Activated CD8-positive, alpha-beta T cell treated with anti-CD3 and anti-CD28 coated beads for 36 hours (primary cell): ENCODE measurements at places on chromosomes 2 and 18. TPM values are rescaled to one million over a fixed set of nuclear protein-coding genes. Genes with fewer than 3 reads are reported as not detected.
A peak's percentile ranks its signal among the peaks of the same experiment; 100 is the strongest.

The EMILIN1 gene
- 0.63 TPM for total RNA-seq

DNA sequence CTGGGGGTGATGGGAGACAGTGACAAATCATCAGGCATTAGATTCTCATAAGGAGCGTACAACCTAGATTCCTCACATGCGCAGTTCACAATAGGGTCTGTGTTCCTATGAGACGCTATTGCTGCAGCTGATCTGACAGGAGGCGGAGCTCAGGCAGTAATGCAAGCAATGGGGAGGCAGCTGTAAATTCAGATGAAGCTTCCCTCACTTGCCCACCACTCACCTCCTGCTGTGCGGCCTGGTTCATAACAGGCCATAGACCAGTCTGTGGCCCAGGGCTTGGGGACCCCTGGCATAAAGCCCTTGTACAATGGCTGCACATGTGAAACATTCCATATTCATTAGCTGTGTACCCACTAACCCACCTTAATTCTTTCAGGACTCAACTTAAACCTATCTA, 18.0 kb downstream of the NMUR1 start:
- H3K27ac ChIP-seq: no peak overlapping the region
- peak overlapping the region; percentile 12 for H3K4me3 ChIP-seq
- no peak for DNase-seq
- H3K27me3 ChIP-seq: no peaks in the 10 kb centered on the region
- peaks cover 17% of the 10 kb centered on the region for H3K4me1 ChIP-seq

DNA sequence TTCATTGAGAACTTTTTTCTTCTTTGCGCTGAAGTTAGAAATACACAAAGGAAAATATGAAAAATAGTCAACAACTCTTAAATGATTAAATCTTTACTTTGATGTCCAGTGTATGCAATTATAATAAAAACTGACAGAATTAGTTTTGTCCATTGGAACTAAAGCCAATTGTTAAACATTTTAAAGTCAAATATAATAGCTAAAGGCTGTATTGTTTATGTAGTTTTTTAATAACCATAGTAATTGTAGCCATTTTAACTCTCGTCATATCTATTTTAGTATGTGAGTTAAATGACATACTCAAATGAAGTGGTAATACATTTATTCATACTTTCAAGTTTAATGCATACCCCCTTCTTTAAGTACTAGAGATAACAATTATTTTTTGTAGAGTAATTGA, 4.7 kb upstream of the COBLL1 start:
- H3K27ac ChIP-seq: no peak overlapping the region
- H3K27me3 ChIP-seq: peaks cover 18% of the 10 kb centered on the region
- no peaks in the 10 kb centered on the region for H3K4me1 ChIP-seq
- DNase-seq: no peak

GRCh38 chr18:48797841-48798255, 152.9 kb downstream of the SMAD7 start:
- peaks cover 43% of the 10 kb centered on the region for H3K4me1 ChIP-seq
- no peak overlapping the region for H3K4me3 ChIP-seq
- H3K27ac ChIP-seq: no peak overlapping the region
- H3K36me3 ChIP-seq: no peaks in the 10 kb centered on the region

DNA sequence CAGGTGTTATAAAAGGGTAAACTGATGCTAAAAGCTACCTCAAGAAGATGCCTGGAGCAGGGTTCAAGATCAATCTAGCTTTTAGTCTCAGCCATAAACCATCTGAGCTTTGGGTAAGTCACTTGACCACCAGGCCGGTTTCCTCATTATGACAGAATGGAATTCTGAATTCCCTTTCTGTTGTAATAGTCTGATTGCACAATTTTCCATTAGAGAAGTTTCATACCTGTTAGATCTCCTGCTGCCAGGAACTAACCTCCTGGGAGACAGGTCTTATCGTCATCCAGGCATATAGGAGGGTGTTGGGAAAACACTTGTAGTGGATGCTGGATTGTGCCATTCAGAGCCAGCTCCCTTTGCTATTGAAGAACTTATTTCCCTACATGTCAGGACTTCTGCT, 272.5 kb downstream of the TDRD15 start:
- no peaks in the 10 kb centered on the region for H3K4me1 ChIP-seq
- H3K27ac ChIP-seq: no peak overlapping the region
- no peak overlapping the region for H3K4me3 ChIP-seq
- no peaks in the 10 kb centered on the region for H3K27me3 ChIP-seq
- no peak for DNase-seq
- H3K36me3 ChIP-seq: no peaks in the 10 kb centered on the region

The VIT gene
- total RNA-seq: not detected

DNA sequence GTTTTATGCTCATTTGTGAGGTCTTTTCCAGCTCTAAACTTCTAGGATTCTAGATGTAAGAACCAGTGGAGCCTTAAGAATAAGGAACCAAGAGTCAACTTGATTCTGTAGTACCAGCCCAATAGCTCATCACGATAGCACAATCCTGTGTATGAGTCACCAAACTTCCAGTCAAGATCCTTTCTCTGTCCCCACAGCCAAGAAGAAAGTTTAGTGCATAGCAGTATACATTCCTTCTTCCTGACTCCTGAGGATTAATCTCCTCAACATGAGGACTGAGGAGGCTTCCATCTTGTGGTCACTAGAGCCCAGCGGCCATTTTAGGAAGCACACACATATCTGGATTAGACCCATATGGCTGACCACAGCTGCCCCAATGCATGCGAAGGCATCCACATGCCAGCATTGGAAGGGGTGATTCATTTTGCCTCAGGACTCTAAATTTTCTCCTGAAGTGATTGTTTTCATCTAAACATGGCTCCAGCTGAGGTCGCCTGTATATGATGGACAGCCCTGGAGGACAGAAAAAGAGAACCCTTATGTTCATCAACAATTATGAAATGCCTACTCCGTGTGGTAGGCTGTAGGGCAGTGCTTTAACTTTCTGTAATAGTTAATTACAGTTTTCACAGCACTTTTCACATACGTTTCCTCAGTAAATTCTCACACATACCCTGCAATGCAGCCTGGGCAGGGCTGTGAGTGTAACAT, 53.5 kb downstream of the RASGRP3 start:
- no peak overlapping the region for H3K27ac ChIP-seq
- no peak for DNase-seq
- no peaks in the 10 kb centered on the region for H3K36me3 ChIP-seq
- peaks cover 10% of the 10 kb centered on the region for H3K4me1 ChIP-seq

- peaks cover 16% of the 10 kb centered on the region for H3K36me3 ChIP-seq
- H3K4me3 ChIP-seq: no peak overlapping the region
- no peak for DNase-seq
- H3K4me1 ChIP-seq: peaks cover 8% of the 10 kb centered on the region
Measured at GRCh38 chr2:168029071-168029470, 218.3 kb downstream of the STK39 start.

DNA sequence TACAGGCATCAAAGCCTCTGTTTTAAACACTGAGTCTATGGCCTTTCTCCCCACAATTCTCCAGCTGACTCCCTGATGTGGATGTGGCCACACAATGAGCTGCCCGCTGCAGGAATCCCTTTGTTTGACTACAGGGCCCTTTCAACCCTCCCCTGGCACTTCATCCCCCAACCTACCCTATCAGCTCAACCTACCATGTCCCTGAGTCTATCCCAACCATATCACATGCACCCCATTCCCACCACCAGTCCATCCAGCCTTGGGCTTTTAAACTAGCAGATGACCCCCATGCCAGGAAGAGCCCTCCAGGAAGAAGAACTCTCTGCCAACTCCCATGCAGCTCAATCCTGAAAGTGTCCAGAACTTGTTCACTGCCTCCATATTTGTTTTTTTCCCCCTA, 46.9 kb upstream of the TEX51 start:
- H3K4me1 ChIP-seq: no peaks in the 10 kb centered on the region
- no peaks in the 10 kb centered on the region for H3K36me3 ChIP-seq
- no peak for DNase-seq
- H3K27ac ChIP-seq: no peak overlapping the region
- peaks cover 2% of the 10 kb centered on the region for H3K27me3 ChIP-seq

- H3K36me3 ChIP-seq: no peaks in the 10 kb centered on the region
- H3K27ac ChIP-seq: no peak overlapping the region
- H3K27me3 ChIP-seq: no peaks in the 10 kb centered on the region
- H3K4me3 ChIP-seq: no peak overlapping the region
- DNase-seq: no peak
Measured at GRCh38 chr18:73690222-73690621, 457.4 kb downstream of the FBXO15 start.

The RAB17 gene
- total RNA-seq: 0.69 TPM

- no peak overlapping the region for H3K4me3 ChIP-seq
- no peak for DNase-seq
- H3K27me3 ChIP-seq: no peaks in the 10 kb centered on the region
- no peak overlapping the region for H3K27ac ChIP-seq
- H3K36me3 ChIP-seq: peaks cover 23% of the 10 kb centered on the region
Measured at GRCh38 chr2:191197096-191197495, 46.3 kb upstream of the STAT4 start.

- no peak overlapping the region for H3K4me3 ChIP-seq
- H3K27ac ChIP-seq: no peak overlapping the region
- H3K4me1 ChIP-seq: peaks cover 21% of the 10 kb centered on the region
- no peaks in the 10 kb centered on the region for H3K36me3 ChIP-seq
- no peak for DNase-seq
Measured at GRCh38 chr2:15939556-15939853, 845 bp upstream of the MYCN start.

- no peak for DNase-seq
- no peak overlapping the region for H3K27ac ChIP-seq
- no peaks in the 10 kb centered on the region for H3K36me3 ChIP-seq
- no peak overlapping the region for H3K4me3 ChIP-seq
Measured at GRCh38 chr2:174328114-174328960, 6.4 kb upstream of the SP9 start.

The CCDC88A gene
- 14.8 TPM for total RNA-seq

DNA sequence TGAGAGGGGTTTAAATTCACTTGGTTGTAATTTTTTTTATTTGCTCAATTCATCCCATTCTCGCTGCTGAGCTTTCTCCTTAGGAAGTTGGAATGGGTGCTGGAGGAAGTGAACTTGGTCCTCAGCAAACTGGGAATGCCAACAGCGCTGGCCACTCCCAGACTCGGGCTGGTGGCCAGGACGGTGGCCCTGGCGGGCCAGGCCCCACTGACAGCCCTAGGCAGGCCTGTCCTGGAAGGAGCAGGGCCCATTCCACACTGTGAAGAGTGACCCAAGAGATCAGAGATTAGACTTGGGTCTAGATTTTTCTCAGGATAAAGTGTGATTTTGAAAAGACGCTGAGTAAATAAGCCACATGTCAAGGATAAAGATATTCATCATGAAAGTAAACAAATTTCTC, 132.7 kb downstream of the HDAC4 start:
- H3K4me3 ChIP-seq: no peak overlapping the region
- DNase-seq: peak; percentile 1

- no peak overlapping the region for H3K27ac ChIP-seq
- H3K27me3 ChIP-seq: no peaks in the 10 kb centered on the region
- H3K4me1 ChIP-seq: no peaks in the 10 kb centered on the region
- H3K36me3 ChIP-seq: no peaks in the 10 kb centered on the region
- H3K4me3 ChIP-seq: no peak overlapping the region
- DNase-seq: no peak
Measured at GRCh38 chr2:232998666-232998985, 14.4 kb downstream of the NGEF start.

The TAF4B gene
- total RNA-seq: 15.1 TPM

The IL1B gene
- not detected for total RNA-seq

The RPRM gene
- total RNA-seq: 0.20 TPM

DNA sequence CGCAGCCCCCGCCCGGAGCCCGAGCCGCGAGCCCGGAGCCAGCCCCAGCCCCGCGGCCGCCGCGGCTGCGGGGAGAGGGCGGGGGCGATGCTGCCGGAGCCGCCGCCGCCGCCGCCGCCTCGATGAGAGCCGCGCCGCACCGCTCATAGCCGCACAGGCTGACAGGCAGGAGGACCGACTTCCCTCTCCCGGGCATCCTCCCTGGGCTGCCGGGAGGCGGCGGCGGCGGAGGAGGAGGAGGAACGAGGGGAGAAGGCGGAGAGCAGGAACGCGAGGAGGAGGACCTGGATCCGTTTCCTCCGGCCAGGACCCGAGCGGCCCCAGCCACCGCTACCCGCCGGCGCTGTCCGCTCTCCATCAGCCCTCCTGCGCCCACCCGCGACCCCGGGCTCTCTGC, 370 bp downstream of the KLHL29 start:
- H3K27ac ChIP-seq: no peak overlapping the region
- DNase-seq: no peak
- H3K4me1 ChIP-seq: peaks cover 24% of the 10 kb centered on the region
- H3K27me3 ChIP-seq: peaks cover 53% of the 10 kb centered on the region
- no peaks in the 10 kb centered on the region for H3K36me3 ChIP-seq
- peak overlapping the region; percentile 28 for H3K4me3 ChIP-seq

The YES1 gene
- total RNA-seq: 40.0 TPM

- H3K4me3 ChIP-seq: no peak overlapping the region
- DNase-seq: peak; percentile 81
- peaks cover 87% of the 10 kb centered on the region for H3K4me1 ChIP-seq
- peak overlapping the region; percentile 88 for H3K27ac ChIP-seq
Measured at GRCh38 chr2:233414777-233415570, 60.7 kb downstream of the DGKD start.

DNA sequence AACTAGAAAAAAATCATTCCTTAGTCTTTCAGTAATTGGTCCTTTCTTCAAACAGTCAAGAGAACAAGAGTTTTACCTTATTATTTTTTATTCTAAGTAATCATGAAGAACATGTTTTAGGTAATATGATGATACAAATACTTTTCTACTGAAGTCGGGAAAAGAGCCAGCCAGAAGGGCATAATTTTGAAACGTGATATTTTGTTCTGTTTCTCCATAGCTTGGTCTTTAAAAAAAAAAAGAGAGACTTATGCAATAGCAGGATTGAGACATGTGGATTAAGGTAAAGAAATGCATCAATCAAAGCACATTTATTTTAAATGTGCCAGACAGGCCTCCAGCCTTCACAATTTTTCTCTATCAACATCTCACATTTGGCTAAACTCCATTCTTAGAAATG, 1016.8 kb downstream of the CNTNAP5 start:
- no peak overlapping the region for H3K4me3 ChIP-seq
- no peaks in the 10 kb centered on the region for H3K4me1 ChIP-seq
- no peak for DNase-seq
- no peaks in the 10 kb centered on the region for H3K36me3 ChIP-seq
- no peak overlapping the region for H3K27ac ChIP-seq
